ENCODE measurements at places on chromosomes 4 and X. TPM values are rescaled to one million over a fixed set of nuclear protein-coding genes. Genes with fewer than 3 reads are reported as not detected.

Gene MAOB
- total RNA-seq: 40.9 TPM

Gene ARMCX4
- total RNA-seq: 12.7 TPM

Gene ZDHHC15
- total RNA-seq: 1.5 TPM

GRCh38 chr4:94214703-94215319 is 7.1 kb downstream of the SMARCAD1 start:
- DNase-seq: no peak

- DNase-seq: no peak
Observed at GRCh38 chr4:93313197-93313596, 515.4 kb upstream of the ATOH1 start.

Measured in mucosa of gallbladder (tissue), 1 donor.